ENCODE measurements at places on chromosomes 4 and X.

DNA sequence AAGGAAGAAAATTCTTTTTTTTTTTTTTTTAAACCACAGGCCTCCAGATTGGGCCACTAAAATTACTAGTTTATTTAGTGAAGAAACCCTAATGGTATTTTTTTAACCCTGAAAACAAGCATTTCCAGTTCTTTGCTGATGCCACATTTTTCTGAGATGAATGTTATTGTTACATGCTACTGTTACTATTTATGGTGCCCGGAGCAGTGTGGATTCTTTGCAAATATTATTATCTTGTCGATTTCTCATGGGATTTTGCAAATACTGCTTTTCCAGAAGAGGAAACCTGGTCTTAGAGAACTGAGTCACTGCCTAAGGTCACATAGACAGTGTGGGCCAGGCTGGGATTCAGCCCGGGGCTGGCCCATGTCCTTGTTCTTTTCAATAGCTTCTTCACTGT is 8.7 kb upstream of the ALAS2 start:
- no peak for DNase-seq

DNA sequence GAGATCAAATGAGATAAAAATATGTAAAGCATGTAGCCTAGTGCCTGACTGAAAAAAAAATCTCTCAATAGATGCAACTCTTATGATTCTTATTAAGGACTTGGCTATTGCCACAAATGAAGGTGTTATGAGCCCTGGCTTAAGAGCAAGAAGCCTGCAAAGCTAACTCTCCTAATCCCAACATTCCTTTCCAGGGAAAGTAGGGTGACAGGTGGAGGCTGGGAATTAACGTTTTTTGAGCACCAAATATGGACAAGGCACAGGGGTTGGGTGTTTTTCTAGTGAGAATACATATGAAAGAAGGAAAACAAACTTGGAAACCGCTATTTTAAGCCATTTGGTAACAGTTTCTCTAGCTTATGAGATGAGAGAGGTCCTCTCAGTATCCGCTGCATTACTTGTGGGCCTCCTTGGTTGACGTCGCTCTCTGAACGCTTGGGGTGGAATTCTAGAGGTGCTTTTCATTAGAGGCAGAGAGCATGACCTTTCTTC is 2.4 kb downstream of the RHOH start:
- no peak for DNase-seq

- DNase-seq = no peak
These were observed 12.1 kb upstream of the TLR8 start for GRCh38 chrX:12894074-12895030.

GRCh38 chr4:22071749-22072148 is 123.2 kb upstream of the KCNIP4 start:
- DNase-seq = no peak

- DNase-seq = no peak
These were observed 7.3 kb downstream of the RGS12 start for GRCh38 chr4:3299976-3300671.

DNA sequence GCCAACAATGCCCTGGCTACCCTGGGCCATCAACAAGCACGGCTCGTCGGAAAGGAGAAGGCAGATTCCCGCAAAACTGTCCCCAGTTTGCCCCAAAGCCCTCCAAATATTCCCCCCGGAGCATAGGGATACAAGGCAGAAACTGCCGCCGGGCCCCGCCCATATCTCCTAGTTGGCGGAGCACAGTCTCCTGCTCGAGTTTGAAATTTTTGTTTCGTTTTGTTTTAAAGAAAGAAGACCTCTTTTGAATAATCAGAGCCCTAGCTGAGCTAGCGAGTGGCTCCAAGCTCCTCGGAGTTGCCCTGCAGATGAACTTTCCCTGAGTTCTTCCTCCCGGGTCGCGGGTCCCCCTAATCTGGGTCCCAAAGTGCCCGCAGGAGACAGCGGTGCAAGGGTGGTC is 138.1 kb upstream of the ZIC3 start:
- no peak for DNase-seq

- DNase-seq = no peak
These were observed 1852.2 kb upstream of the IGFBP7 start for GRCh38 chr4:58962424-58962823.

DNA sequence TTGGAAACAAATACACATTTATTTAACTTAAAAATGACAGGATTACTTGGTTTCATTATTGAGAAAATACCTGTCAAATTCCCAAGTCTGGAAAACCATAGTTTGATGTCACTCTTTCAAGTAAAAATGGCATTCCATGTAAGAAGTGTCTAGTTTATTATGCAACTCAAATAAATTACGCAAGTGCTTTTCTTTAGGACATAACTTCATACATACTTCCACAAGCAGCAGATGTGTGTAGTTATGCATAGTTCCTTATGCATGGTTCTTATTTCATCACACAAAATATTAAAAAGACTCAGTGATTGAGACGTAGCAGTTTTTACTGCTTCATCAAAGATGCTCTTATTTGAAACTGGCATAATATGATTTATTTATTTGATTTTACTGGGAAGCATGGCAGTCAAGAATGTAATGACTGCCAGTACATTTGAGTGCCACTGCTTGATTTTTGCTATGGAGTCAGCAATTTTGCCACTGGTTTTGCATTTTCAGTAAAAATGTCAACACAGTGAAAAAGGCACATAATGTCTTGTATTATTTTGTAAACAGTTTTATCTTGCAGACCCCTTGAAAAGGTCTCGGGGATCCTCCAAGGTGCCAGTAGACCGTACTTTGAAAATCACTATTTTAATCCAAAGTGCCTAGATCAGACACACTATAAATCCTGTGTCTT is 62.1 kb downstream of the CLCN3 start:
- DNase-seq = no peak

- DNase-seq = no peak
These were observed 169.9 kb downstream of the AASDH start for GRCh38 chr4:56217343-56217890.

DNA sequence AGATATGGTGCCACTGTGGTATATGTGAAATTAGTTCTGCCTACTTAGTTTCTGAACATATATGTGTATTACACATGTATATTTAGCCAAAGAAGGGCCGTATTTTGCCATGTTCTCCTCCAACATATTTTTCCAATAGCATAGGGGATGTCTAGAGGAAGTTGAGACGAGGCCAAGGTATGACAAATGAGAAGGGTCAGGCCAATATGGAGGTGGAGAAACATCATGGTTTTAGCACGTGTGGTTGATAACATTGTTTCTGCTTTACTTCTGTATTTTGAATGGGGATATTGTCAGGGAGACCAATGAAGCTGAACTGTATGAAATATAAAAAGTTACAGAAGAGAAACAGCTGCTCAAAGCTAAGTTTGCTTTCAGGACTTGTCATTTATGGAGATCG is 246.7 kb upstream of the TLL1 start:
- DNase-seq = no peak

GRCh38 chr4:87805971-87806370 is 6.6 kb downstream of the IBSP start:
- DNase-seq = no peak

GRCh38 chr4:53608242-53608641 is 17.0 kb upstream of the LNX1 start:
- DNase-seq = no peak

GRCh38 chrX:118212817-118213183 is 96.2 kb upstream of the KLHL13 start:
- DNase-seq = no peak

- no peak for DNase-seq
These were observed 16.5 kb upstream of the MXRA5 start for GRCh38 chrX:3362956-3363355.

- no peak for DNase-seq
These were observed 20.5 kb upstream of the GPR78 start for GRCh38 chr4:8559524-8560264.

DNA sequence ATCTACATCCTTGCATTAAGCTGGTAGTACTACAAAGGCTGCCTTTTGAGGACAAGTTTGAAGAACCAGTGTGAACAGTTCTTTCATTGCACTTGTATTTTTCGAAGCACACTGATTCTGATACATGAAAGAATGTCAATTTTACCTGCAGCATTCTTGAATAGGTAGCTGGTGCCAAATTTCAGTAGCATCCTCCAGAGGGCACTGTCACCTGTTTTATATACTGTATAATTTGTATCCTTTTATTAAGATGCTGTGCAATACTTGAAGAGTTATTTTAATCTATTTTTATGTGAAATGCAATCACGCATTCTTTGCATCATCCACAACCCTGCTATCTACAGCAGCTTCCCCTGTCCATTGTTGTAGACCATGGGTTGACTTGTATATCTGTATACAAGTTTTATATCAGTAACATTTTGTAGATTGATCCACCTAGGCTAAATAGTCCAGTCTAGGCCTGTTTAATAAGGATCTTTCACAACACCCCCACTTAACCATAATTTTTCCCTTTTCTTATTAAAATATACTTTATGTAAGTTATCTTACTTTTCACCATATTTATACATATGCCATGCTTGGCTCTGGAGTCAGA is 325.7 kb downstream of the PCDH7 start:
- DNase-seq = no peak
